ENCODE measurements at places on chromosomes 5 and 9.

- peak; percentile 13 for DNase-seq
Measured at GRCh38 chr5:63233911-63234310, 655.3 kb downstream of the LRRC70 start.

GRCh38 chr9:121718501-121718900 is 67.1 kb downstream of the DAB2IP start:
- DNase-seq = no peak

DNA sequence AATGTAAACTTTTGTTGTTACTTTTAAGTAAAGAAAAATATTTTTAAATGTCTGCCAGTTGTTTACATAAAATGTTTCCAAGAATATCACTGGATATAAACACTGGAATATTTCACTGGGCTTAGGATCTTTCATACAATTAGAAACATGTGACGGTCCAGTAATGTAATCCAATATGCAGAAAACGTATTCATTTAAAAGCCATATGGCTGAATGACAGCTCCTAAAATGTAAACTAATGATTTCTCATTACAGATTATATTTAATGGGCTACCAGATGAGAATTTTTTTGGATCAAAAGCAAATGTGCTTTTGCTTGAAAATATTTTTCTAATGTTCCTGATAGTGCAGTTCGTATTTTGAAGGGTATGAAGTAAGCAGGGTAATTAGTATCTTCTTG is 124.3 kb downstream of the TTC39B start:
- no peak for DNase-seq

DNA sequence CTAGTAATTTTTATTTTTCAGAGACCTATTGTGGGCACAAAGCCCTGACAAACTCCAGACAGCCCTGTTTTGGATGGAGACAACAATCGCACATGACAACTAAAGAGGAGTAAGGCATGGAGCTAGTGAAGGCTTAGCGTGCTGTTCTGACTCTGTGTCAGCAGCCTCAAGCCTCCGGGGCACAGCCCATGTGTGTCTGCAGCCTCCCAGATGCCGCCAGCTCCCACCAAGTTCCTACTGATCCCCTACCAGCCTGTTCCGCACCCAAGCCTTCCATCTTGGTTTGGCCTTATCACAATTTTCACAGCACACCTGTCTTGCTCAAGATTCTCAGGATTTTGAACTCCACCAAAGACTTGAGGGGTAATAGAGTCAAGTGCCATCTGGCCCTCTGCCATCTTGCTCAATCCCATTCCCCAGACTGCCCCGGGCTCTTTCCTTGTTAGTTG is 70.3 kb upstream of the SH3PXD2B start:
- DNase-seq = no peak

- peak; percentile 94 for DNase-seq
Measured at GRCh38 chr9:87193925-87194868, 246.9 kb upstream of the GAS1 start.

GRCh38 chr9:75855509-75855908 is 35.0 kb upstream of the PCSK5 start:
- peak; percentile 12 for DNase-seq

- DNase-seq = peak; percentile 95
Measured at GRCh38 chr5:135392256-135392655, 6.8 kb downstream of the MACROH2A1 start.

DNA sequence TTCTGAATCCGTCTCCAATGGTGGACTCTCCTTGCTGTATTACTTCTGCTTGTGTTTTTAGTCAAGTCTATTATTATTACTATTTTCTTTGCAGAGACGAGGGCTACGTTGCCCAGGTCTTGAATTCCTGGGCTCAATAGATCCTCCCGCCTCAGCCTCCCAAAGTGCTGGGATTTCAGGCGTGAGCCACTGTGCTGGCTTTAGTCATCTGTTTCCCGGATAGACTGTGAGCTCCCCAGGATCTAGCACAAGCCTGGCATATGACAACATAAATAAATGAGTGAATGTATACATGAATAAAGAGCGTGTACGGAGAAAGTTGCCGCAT is 439 bp upstream of the DDX46 start:
- no peak for DNase-seq

GRCh38 chr9:69627281-69627680 is 44.9 kb downstream of the APBA1 start:
- no peak for DNase-seq

DNA sequence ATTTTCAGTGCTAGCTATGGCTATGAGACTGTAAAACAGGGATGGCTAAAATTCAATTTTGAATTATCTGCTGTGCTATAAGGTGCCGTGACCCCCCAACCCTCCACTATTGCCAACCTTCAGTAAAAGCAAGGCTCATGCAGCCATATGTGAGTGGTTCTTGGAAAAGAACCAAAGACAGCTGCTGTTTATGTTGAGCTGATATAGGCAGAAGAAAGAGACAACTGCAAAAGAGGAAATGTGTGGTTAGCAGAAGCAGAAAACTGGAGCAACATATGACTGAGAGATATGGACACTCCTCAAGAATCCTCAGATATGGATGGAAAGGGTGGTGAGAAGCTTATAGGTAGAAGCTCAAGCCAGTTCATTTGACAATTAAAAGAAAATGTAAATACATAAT is 200.3 kb downstream of the TLE1 start:
- peak; percentile 15 for DNase-seq

- DNase-seq = no peak
Measured at GRCh38 chr5:119860463-119860862, 231.1 kb downstream of the FAM170A start.

- DNase-seq = peak; percentile 65
Measured at GRCh38 chr5:159094745-159095144, 5.0 kb downstream of the EBF1 start.

DNA sequence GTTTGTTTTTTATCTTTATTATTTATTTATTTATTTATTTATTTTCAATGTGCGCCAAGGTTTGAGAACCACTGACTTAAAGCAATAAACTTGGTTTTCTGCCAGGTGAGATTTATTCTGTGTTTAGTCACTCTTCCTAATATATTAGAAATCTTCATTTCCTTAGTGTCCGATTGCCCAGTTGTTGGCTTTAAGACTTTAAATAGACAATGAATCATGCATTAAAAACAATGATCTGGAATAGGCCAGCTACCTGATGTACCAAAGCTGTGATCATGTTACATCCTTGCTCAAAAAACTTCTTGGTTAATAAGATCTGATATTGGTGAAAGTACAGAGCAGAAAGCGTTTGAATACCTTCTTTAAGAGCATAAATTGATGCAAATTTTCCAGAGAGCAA is 52.1 kb upstream of the ERBIN start:
- no peak for DNase-seq

GRCh38 chr9:105859428-105860091 is 165.2 kb downstream of the TMEM38B start:
- no peak for DNase-seq

DNA sequence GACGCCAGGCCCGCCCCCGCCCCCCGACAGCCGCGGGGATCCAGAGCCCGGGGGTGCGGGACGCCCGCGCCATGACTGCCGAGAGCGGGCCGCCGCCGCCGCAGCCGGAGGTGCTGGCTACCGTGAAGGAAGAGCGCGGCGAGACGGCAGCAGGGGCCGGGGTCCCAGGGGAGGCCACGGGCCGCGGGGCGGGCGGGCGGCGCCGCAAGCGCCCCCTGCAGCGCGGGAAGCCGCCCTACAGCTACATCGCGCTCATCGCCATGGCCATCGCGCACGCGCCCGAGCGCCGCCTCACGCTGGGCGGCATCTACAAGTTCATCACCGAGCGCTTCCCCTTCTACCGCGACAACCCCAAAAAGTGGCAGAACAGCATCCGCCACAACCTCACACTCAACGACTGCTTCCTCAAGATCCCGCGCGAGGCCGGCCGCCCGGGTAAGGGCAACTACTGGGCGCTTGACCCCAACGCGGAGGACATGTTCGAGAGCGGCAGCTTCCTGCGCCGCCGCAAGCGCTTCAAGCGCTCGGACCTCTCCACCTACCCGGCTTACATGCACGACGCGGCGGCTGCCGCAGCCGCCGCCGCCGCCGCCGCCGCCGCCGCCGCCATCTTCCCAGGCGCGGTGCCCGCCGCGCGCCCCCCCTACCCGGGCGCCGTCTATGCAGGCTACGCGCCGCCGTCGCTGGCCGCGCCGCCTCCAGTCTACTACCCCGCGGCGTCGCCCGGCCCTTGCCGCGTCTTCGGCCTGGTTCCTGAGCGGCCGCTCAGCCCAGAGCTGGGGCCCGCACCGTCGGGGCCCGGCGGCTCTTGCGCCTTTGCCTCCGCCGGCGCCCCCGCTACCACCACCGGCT is 1.0 kb downstream of the FOXE1 start:
- no peak for DNase-seq

DNA sequence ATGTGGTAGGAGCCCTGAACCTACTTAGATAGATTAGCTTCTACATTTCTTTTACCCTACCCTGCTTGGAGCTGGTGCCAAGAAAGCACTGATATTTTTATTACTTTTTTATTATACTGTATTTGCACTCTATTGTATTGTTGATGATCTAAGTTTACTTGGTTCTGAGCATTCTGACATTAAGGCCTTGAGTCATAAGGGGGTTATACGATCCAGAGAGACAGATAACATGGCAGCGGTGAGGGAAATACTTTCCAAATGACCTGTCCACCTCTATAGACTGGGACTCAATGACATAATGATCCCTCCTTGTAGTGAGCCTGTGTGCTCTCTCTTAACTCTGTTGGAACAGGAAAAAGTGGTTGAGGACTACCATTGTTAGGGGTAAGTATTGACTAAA is 176.3 kb downstream of the MAN2A1 start:
- peak; percentile 88 for DNase-seq

GRCh38 chr9:118558891-118559290 is 810.3 kb downstream of the BRINP1 start:
- no peak for DNase-seq

DNA sequence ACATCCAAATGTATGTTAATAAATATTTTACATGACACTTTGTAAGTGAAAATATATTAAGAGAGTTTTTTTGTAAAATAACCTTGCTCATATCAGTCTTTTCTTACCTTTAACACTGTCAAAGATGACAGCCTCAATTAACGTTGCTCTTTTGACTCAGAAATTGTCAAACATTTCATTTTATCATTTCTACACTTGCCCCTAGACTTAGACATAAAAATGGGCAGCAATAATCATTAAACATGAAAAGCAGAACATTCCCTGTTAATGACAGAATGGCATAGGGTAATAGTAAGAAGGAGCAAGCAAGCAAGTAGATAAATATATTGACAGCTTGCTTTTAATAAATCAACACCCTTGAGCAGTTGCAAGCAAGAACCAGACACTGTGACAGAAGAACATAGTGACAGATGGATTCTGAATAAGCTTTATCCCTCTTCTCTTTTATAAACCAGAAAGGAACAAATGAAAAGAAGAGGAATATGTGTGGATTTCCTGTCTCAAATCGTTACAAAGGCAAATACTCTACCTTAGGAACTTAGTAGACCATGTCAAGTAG is 796.0 kb upstream of the CHD1 start:
- DNase-seq = no peak

Data from amniotic epithelial cell (primary cell).